ENCODE measurements at places on chromosomes 3 and 15. TPM values are rescaled to one million over a fixed set of nuclear protein-coding genes. Genes with fewer than 3 reads are reported as not detected.

- DNase-seq, result peak; percentile 64
These were observed 2.8 kb upstream of the CSPG5 start for GRCh38 chr3:47581422-47581821.

GRCh38 chr3:194800002-194800401 lies 114.3 kb downstream of the FAM43A start:
- DNase-seq, result peak; percentile 33

- no peak for DNase-seq
These were observed 689.1 kb upstream of the LMCD1 start for GRCh38 chr3:7812490-7812889.

GRCh38 chr15:81312790-81313543 lies 11.0 kb downstream of the STARD5 start:
- peak; percentile 90 for DNase-seq

DNA sequence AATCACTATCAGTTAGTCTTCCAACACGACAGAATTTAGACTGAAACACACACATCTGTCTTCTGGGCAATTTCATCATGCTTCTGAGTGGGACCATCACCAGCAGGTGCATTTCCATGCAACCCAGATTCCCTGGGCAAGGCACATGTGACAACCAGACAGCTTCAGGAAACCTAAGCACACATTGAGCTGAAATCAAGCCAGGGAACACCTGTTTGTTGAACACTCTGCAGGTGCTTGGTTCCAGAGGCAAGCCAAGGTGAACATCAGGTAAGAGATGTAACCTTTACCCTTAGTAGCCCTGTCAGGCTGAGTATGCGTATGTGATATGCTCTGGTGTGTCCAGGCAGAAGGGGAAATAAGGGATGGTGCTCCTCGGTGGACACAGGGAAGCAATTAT lies 3.3 kb upstream of the PSMD2 start:
- DNase-seq, result no peak

DNA sequence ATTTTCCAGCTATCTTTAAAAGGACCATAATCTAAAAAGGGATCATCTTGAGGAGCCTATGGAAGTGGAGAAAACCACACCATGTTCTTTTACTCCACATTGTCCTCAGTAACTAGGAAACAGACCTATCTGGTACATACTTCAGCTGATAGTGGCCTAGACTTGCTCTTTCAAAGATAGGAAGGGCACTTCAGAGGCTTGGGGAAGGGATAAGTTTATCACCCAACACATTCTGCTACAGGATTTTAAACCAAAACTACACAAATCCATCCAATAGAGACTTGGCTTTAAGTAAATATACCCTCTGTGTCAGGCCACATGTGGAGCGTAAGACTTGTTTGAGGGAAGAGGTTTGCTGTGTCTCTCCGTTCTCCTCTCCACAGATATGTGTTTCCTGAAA lies 35.4 kb downstream of the CP start:
- no peak for DNase-seq

DNA sequence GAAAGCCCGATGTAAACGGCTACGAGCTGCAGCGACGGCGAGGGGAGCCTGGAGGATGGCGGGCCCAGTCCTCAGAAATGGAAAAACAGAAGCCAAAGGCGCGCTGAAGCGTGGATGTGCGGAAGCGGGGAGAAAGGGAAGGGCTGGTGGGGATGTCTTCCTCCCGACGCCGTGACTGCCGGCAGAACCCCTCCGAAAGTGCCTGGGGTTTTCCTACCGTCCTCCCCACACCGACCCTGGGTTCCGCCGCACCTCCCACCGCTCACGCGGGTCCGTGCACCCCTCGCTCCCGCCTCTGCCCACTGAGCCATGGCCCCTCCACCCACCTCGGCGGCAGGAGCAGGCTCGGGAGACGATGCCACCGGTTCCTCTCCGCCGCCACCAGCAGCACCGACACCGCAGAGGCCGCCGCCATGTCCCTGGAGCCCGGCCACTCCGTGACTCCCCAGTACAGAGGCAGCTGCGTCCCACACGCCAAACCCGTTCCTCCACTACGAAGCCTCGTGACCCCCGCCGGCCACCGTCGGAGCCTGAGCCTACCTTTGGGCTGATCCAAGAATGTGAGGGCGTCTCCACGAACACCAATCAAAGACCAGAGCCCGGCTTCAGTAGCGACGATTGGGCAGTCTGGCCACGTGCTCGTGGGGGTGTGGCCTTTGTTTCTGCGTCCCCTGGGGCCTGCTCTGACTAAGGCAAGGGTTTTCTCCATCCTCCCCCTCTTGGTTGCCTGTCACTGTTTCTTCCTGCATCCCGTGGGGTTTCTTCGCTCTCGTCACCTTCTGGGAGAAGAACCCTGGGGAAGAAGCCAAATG lies at the start of gene MCCC1:
Gene MCCC1 (minus strand): TSS at position 471 of the 812 bp plus-strand sequence. CDS start 56 bp downstream, at position 415.
- DNase-seq, result peak; percentile 98

- DNase-seq, result no peak
These were observed 430.7 kb upstream of the CBLB start for GRCh38 chr3:106299300-106300098.

GRCh38 chr3:168141405-168141998 lies 45.8 kb upstream of the GOLIM4 start:
- no peak for DNase-seq

SYNPR gene
- not detected for total RNA-seq

DNA sequence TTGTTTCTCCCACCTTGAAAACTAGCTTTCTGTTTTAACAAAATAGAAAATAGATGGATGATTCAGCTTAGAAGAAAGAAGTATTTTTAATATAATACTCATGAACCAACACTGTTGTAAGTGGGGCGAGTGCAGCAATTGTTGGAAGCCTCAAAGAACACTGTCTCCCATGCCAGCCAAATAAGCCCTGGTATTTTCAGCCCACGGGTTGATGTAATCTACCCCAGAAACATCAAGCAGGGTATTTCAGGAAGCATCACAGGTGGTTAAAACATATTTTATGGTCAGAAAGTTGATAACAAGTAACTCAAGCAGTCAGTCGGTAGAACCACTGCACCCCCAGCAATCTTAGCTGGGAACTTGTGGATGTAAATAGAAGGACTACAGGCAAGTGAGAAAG lies 115.9 kb downstream of the SV2B start:
- DNase-seq, result no peak

ATG7 gene
- 48.0 TPM for total RNA-seq

ACTRT3 gene
- 3.7 TPM for total RNA-seq

All from mesenteric fat pad (tissue), 1 donor.